Fibroblast of the aortic adventitia (primary cell): ENCODE measurements at places on chromosomes 4 and X.
A peak's percentile ranks its signal among the peaks of the same experiment; 100 is the strongest.

GRCh38 chr4:17366496-17366895 lies 145.4 kb downstream of the QDPR start:
- DNase-seq: peak; percentile 64

DNA sequence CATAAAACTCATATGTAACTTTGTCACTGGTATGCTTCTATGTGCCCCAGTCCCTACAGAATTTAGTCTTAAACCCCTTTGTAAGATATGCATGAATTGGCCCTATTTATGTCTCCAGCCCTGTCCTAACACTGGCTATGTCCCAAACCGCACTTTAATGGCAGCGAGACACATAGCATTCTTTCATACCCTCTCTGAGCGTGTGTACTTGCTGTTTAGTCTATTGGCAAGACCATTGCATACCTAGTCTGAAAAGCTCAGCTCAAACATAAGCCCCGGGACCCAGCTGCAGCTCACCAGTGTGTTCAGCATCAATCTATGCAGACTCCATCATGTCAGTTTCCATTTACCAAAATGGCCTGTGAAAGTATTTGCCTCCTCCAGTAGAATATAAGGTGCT lies 1018.4 kb upstream of the TENM3 start:
- DNase-seq: no peak

DNA sequence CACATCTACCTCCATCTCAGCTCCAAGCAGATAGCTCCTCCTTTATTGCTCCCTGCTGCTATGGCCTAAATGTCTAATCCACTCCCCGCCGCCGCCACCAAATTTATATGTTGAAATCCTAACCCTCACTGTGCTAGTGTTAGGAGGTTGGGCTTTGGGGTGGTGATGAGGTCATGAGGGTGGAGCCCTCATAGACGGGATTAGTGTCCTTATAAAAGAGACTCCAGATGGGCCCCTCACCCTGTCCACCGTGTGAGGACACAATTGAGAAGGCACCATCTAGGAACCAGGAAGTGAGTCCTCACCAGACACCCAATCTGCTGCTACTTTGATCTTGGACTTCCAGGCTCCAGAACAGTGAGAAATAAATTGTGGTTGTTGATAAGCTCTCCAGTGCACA lies 13.6 kb upstream of the TBC1D14 start:
- no peak for DNase-seq

DNA sequence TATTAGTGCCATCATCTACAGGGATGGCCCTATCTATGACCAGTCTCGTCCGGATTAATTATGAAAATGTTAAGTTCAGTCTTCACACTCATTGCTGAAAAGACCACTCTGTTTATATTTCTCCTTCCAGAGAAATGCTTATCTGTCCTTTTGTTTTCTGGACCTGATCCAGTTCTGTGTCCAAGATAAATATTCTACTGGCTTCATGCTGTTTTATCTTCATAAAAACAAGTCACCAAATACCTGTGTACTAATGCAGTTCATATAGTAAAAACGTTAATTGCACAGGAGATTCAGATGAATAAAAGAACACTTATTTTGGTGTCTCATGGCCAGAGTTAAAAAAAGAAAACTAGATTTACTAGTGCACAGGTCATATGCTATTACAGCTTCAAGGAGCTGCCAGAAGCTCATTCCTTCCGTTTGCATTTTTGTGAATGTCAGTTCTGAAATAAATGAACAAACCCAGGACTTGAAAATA lies 17.3 kb downstream of the FNIP2 start:
- DNase-seq: peak; percentile 61

- DNase-seq: peak; percentile 44
Observed at GRCh38 chr4:42104521-42104920, 47.9 kb downstream of the BEND4 start.

GRCh38 chr4:26858035-26858918 lies 2.4 kb upstream of the STIM2 start:
- DNase-seq: no peak

DNA sequence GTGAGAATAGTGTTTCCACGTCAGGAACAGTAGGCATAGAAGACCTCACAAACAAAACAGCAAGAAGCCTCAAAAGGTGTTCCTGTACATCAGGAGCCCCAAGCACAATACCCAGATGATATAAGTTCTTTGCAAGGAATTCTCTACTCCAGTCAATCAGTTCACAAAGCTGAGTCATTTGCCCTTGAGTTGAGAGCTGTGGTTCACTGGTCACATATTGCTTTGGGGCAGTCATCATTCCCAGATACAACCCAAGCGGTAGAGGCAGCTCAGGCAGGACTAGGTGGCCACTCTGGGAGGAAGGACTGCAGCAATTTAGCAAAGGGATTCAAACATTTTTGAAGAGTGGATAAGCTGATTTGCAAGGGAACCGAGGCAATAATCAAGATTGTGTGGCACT lies 551.5 kb upstream of the ZFP42 start:
- no peak for DNase-seq

DNA sequence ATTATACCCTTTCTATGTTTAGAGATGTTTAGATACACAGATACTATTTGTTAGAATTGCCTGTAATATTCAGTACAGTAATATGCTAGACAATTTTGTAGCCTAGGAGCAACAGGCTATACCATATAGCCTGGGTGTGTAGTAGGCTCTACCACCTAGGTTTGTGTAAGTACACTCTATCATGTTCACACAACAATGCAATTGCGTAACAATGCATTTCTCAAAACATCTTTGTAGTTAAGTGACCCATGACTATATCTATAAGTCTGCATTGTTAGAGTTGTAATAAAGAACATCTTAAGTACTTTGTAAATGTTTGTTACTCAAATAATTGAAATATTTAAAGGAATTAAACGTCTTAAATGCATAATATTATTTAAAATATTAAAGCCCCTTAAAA lies 379.3 kb downstream of the PPP3CA start:
- no peak for DNase-seq

- DNase-seq: no peak
Observed at GRCh38 chr4:26772096-26772873, 88.4 kb upstream of the STIM2 start.

GRCh38 chrX:13419918-13420317 lies 100.1 kb upstream of the ATXN3L start:
- DNase-seq: no peak

DNA sequence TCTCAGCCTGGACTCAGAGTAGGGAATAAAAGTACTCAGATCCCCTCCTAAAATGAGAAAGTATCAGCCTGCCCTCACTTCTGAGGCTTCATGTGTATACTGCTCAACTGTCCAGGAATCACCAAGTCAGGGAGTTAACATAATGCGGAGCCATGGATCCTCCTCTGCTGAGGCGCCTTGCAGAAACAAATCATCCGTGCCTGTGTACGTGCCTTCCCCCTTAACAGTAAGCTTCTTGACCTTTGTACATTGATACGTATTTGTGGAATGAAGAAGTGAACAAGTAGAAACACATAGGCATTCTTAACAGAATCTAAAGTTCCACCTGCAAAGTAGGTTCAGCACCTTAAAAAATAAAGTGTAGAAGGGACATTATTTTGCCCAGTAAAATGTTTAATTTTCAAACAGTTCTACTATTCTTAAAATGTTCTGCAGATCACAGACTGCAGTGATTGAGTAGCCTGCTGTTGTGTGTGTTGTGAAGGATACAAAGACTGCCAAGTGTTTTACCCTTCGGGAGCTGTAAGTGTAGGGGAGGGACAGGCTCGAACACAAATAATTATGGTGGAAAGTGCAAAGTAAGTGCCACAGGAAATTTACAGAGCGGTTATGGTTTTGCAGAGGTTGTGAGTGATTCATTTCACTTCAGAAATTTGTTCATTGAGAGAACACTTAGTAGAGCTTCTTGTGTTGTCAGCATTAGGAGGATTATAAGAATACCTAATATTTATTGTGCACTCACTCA lies 61.9 kb downstream of the ARHGAP10 start:
- DNase-seq: no peak

DNA sequence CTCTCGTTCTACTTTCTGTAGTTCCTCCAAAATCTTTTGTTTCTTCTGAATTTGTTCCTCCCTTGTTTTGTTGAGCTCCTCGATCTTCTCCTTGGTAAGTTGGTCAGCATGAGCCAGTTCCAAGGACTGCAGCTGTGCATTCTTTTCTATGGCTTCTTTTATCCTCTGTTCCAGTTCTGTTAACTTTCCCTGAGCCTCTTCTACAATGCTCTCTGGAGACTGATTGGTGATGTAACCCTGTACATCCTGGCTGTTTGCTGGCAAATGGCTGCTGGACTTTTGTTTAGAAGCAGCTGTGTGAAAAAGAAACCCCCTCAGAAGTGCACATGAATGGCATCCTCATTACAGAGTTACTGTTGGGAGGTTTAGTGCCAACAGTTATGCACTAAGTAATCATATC lies 70.5 kb upstream of the COX18 start:
- no peak for DNase-seq

- no peak for DNase-seq
Observed at GRCh38 chrX:13401724-13402123, 81.9 kb upstream of the ATXN3L start.

- DNase-seq: no peak
Observed at GRCh38 chrX:41779941-41780340, 56.0 kb downstream of the GPR82 start.

DNA sequence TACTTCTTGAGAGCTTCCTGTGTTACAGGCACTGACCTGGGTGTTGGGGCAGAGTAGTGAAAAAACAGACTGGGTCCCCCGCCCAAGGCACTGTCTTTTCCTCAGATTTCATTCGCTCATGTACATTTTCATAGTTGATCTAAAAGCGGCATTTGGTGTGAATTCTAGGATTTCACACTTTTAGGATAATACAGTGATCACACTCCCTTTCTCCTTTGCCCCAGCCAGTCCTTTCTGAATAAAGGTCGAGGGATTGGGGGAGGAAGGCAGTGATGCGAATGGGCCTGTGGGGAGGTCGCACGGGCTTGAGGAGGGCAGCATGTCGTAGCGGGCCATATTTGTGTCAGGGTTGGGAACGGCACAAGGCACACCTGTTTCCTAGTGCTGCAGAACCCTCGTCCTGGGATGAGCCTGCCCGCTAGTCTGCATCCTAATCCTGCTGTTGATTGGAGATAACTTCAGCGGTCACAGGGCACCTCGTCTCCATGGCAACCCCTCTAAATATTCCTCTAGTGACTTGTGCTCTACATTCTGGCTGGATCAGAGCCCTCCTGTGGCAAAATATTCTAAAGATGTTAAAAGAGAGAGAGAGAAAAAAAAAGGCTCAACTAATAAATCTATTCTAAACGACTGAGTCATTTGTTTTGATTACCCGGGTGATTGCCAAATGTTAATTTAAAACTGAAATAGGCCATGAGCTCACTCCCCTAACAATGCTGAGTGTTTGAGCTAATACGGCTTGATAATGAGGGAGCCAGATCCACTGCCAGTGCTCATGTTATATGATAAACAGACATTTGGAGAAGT lies 21.8 kb downstream of the FHL1 start:
- DNase-seq: peak; percentile 95

- no peak for DNase-seq
Observed at GRCh38 chrX:128653524-128654060, 601.4 kb upstream of the ACTRT1 start.
